Non-pigmented ciliary epithelial cell (primary cell): ENCODE measurements at places on chromosomes 6 and 20.

GRCh38 chr6:8993111-8993510 lies 557.8 kb upstream of the SLC35B3 start:
- DNase-seq, result no peak

GRCh38 chr20:2659547-2659946 lies 4.5 kb downstream of the IDH3B start:
- DNase-seq, result no peak

- DNase-seq, result no peak
These were observed 28.8 kb downstream of the RWDD2A start for GRCh38 chr6:83221889-83222479.

- no peak for DNase-seq
These were observed 269.3 kb downstream of the TBC1D7 start for GRCh38 chr6:13059026-13059425.

DNA sequence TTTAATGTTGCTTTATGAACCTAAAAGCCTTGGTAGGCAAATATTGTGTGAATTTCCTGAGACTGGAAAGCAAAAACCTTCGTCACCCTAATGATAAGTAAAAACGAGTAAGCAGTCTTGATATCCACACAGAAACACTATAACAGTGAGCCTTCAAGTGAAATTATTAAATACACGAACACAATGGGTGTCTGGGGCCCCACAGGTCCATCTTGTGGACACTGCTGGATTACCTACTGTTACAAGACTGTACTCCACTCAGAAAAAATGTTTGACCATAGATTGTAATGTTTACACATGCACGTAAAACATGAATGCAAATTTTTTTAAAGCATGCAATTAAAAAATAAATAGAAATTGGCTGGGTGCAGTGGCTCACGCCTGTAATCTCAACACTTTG lies 466.9 kb downstream of the CD83 start:
- DNase-seq, result no peak

DNA sequence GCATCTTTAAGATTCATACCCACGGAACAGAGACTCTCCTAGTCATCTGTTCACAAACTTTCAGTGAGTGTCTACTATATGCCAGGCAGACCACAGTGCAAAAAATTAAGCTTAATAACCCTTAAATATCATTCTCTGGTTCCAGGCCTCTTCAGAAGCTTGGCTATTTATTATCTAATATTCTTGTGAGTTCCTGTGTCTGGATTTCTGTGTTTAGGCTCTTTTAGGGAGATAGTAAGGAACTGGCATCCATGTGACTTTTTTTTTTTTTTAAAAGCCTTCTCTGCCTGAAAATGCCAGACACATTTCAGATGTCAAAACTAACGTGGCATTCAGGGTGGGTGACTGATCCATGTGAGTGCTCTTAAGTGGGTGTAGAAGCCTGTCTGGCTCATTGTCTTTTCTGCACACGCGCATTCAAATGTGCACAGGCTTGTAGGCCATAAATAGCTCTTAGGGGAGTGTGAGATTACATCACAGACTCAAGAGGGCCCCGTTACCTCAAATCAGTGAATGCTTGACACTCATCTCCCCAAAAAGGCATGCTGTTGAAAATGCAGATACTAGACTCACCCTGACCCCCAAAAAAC lies 141.9 kb downstream of the GMPR start:
- no peak for DNase-seq

GRCh38 chr6:165920896-165921671 lies 246.6 kb downstream of the TBXT start:
- DNase-seq, result no peak

- DNase-seq, result no peak
These were observed 28.2 kb downstream of the NCOA3 start for GRCh38 chr20:47529840-47530239.

- DNase-seq, result no peak
These were observed 467.4 kb upstream of the CITED2 start for GRCh38 chr6:139841794-139842215.

- no peak for DNase-seq
These were observed 36.0 kb upstream of the EEF1A1 start for GRCh38 chr6:73556836-73557235.

GRCh38 chr6:149921361-149921760 lies 1.6 kb downstream of the RAET1G start:
- DNase-seq, result no peak
